ENCODE measurements at places on chromosomes 16 and 17. TPM values are rescaled to one million over a fixed set of nuclear protein-coding genes. Genes with fewer than 3 reads are reported as not detected.

Gene KRTAP9-8
- total RNA-seq: not detected

Gene FOXN1
- not detected for total RNA-seq

Gene PGP
- 11.0 TPM for total RNA-seq

Gene KRT39
- total RNA-seq: not detected

Gene LDAF1
- 47.0 TPM for total RNA-seq

Gene CLEC18B
- 1.6 TPM for total RNA-seq

Gene GAS7
- total RNA-seq: 10.0 TPM

Gene SLC47A2
- not detected for total RNA-seq

Gene JPH3
- 0.03 TPM for total RNA-seq

Gene ARL17A
- total RNA-seq: 6.9 TPM

Gene ADAP2
- total RNA-seq: 3.3 TPM

Gene ZNF646
- total RNA-seq: 17.5 TPM

Gene MPO
- total RNA-seq: not detected

Gene TPSB2
- total RNA-seq: not detected

Gene PERCC1
- total RNA-seq: not detected

Gene KRT20
- total RNA-seq: not detected

Gene ICAM2
- 3.9 TPM for total RNA-seq

Gene PRSS27
- total RNA-seq: 0.69 TPM

Gene ZNF469
- 7.2 TPM for total RNA-seq

Gene TBC1D26
- 0.39 TPM for total RNA-seq

Gene HSBP1
- total RNA-seq: 121 TPM

Gene KRTAP4-5
- not detected for total RNA-seq

Gene KRT9
- 0.07 TPM for total RNA-seq

Gene FAM171A2
- total RNA-seq: 4.5 TPM

Gene FOXO3B
- 4.5 TPM for total RNA-seq

Gene HCRT
- total RNA-seq: not detected

Gene HEATR9
- not detected for total RNA-seq

Gene GAST
- not detected for total RNA-seq
